ENCODE measurements at places on chromosomes 2 and 18.

- no peak for DNase-seq
These were observed 38.7 kb upstream of the MEX3C start for GRCh38 chr18:51236225-51236624.

DNA sequence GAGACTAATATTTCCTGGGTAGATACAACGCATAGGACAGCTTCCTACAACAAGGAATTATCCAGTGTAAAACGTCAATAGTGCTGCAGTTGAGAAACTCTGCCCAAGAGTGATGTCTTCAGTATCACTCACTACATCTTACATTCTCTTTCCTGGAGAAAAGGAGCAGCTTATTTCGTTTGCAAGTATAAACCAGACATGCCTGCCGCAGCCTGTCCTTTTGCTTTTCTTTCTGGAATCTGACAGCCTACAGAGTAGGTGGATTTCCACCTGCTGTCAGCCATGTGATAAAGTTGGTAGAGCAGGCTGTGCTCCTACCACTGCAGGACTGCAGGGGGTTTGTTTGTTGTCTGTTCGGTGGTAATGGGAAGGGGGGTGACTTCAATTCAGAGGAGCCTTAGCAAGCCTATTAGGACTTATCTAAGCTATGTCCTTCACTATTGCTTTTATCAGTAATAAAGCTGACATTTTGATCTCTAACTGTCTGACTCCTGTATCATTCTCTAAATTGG lies 439.1 kb downstream of the GRB14 start:
- no peak for DNase-seq

GRCh38 chr2:16816016-16816415 lies 150.4 kb upstream of the CYRIA start:
- no peak for DNase-seq

- DNase-seq: no peak
These were observed 207.4 kb upstream of the NRP2 start for GRCh38 chr2:205474741-205475415.

DNA sequence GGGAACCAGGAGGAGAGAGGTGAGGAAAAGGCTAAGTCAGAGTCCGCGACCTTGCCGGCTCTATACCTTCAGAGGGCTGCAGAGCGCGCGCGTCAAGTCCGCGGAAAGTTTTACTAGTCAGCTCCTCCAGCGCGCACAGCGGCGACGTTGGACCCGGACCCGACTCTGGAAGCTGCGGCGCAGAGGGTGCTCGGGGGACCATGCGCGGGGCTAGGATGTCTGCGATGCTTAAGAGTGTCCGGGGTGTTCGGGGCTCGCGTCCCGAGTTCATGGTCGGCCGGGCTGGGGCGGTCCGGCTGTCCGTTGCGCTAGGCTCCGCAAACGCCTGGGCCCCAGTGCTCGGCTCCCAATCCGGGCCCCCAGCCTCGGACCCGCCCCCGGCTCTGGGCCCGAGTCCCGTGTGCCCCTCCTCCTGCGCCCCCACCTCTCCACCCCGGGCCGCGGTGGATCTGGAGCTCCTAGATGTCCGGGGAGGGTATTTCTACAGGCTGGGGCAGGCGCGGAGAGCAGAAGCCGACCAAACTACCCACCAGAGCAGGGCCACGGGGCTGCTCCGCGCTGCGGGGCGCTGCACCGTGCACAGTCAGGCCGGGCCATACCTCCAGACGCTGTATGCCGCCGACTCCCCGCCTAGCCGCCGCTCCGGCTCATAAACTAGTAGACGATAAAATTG lies at the start of gene LBX2:
Gene LBX2 (minus strand): TSS at position 337 of the 673 bp plus-strand sequence. CDS start 66 bp downstream, at position 271.
- no peak for DNase-seq

DNA sequence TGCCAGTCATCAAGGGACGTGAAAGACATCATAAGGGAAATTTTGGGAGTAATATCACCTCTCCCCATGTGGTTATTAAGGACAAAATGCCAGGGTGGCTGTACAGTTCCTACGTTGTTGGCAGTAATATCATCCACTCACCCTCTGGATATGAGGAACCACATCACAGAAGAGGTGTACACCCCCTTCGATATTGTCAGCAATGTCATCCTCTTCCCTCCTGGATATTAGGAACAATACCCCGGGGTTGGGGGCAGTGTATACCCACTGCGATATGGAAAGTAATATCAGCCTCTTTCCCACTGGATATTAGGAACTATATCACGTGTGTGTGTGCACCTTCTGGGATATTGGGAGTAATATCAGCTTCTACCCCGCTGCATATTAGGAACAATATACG lies 1933.3 kb downstream of the SUCLG1 start:
- DNase-seq: no peak

DNA sequence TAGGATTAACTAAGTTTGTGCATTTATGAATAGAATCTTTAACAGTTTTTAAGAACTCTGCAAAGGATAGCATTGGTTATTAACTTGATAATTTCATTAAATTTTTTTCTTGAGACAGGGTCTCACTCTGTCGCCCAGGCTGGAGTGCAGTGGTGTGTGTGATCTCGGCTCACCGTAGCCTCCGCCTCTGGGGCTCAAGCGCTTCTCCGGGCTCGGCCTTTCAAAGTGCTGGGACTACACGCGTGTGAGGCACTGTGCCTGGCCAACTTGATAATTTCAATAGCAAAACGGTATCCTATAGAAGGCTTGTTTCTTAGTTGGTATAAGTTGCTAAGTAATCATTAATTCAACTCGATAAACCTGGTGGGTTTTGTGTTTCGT lies 38.0 kb downstream of the ADNP2 start:
- DNase-seq: no peak

DNA sequence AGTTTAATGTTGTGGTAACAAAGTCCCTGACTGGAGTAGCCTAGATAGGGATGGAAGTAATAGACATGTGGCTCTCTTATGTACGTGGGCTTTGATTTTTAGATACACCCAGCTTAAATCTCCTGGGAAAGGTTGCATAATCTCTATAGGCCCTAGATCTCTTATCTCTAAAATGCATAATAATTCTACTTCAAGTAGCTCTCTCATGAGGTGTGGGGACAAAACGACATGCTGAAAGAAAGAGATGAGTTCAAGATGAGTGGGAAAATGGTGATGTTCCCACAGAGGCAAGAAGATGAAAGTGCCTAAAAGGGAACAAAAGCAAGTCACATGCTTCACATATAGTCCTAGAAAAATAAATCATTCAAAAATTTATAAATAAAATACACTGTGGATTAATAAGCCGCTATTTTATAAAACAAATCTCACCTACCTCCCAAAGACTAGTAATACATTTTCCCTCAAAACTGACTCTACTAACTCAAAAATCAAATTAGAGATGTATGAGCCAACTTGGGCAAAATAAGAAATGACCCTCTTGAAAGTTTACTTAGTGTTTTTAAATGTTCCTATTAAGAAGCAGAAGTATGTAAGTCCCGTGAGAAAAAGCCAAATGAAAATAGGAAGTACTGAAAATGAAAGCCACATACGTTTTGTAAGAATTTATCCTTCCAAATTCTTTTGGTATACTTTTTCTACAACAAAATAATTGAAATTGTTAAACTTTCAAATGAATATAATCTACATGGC lies 148.2 kb upstream of the ITGA4 start:
- DNase-seq: no peak
